Vagina (tissue), 2 donors: ENCODE measurements at places on chromosomes 5 and 9.

DNA sequence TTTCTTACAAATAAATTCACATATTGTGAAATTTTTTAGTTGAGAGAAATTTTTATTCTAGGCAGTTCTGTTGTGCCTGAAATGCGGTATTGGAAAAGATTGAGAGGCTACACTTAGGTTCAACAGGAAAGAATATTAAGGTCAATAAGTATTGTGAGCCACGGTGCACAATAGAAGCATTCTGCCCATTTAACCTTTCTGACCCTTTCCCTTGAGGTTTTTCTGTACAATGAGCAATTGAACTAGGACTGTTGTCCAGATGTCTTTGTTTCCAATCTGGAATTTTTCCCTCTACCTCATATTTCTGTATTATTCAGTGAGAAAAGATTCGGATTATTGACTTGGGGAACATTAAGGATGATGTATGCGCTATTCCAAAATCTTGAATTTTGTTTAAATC, 205.2 kb downstream of the NR3C1 start:
- H3K27me3 ChIP-seq: no peaks in the 10 kb centered on the region
- no peak overlapping the region for H3K4me3 ChIP-seq
- no peak for DNase-seq
- H3K27ac ChIP-seq: no peak overlapping the region
- peaks cover 7% of the 10 kb centered on the region for H3K4me1 ChIP-seq
- H3K36me3 ChIP-seq: no peaks in the 10 kb centered on the region

- H3K27ac ChIP-seq: peak overlapping the region; percentile 72
- H3K4me3 ChIP-seq: peak overlapping the region; percentile 84
- no peaks in the 10 kb centered on the region for H3K27me3 ChIP-seq
- DNase-seq: no peak
- no peaks in the 10 kb centered on the region for H3K36me3 ChIP-seq
Measured at GRCh38 chr5:8456846-8457186, 587.9 kb downstream of the MTRR start.

GRCh38 chr9:113911850-113912557, 35.9 kb downstream of the ZNF618 start:
- DNase-seq: peak; percentile 34
- no peaks in the 10 kb centered on the region for H3K27me3 ChIP-seq
- H3K27ac ChIP-seq: no peak overlapping the region
- no peaks in the 10 kb centered on the region for H3K36me3 ChIP-seq
- H3K4me1 ChIP-seq: peaks cover 27% of the 10 kb centered on the region

DNA sequence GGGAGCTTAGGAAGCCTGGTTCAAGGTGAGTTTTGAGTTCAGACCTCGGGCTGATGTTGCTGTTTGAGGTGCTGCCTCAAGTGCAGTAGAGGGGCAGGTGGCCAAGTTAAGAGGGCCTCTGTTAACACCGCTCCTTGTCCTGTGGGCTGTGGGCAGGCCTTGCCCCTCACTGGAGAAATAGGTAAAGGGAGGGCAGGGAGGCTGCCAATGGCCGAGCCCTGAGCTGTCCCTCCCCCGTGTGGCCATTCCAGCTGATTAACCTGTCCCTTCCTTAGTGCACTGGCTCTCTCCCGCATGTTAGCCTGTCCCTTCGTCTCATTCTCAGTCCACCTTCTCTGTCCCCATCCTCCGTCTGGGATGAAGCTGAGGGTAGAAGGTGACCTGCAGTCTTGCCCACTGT, 21.4 kb downstream of the CNTFR start:
- H3K4me1 ChIP-seq: no peaks in the 10 kb centered on the region
- no peak overlapping the region for H3K27ac ChIP-seq
- no peak overlapping the region for H3K4me3 ChIP-seq
- H3K36me3 ChIP-seq: no peaks in the 10 kb centered on the region
- H3K27me3 ChIP-seq: no peaks in the 10 kb centered on the region
- DNase-seq: no peak

DNA sequence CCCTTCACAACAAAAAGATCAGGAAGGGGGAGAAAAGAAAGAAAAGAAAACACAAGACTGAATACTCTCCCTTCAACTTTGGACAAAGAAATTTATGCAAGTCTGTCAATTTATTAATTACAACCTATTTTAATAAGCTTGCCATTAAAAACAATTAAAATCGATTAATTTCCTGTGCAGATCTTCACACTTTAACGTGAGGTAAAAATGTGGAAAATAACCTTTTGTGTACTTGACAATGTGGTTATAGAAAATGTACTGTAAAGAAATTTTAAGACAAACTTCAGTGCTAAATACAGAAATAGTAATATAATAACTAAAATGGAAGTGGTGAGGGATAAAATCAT, 2.7 kb upstream of the MLLT3 start:
- H3K36me3 ChIP-seq: no peaks in the 10 kb centered on the region
- no peak for DNase-seq
- no peak overlapping the region for H3K27ac ChIP-seq
- no peaks in the 10 kb centered on the region for H3K27me3 ChIP-seq
- H3K4me3 ChIP-seq: peak overlapping the region; percentile 75

- no peaks in the 10 kb centered on the region for H3K36me3 ChIP-seq
- no peak overlapping the region for H3K27ac ChIP-seq
- H3K27me3 ChIP-seq: no peaks in the 10 kb centered on the region
- no peak overlapping the region for H3K4me3 ChIP-seq
- H3K4me1 ChIP-seq: no peaks in the 10 kb centered on the region
Measured at GRCh38 chr5:21802869-21803490, 1050.2 kb downstream of the CDH12 start.

DNA sequence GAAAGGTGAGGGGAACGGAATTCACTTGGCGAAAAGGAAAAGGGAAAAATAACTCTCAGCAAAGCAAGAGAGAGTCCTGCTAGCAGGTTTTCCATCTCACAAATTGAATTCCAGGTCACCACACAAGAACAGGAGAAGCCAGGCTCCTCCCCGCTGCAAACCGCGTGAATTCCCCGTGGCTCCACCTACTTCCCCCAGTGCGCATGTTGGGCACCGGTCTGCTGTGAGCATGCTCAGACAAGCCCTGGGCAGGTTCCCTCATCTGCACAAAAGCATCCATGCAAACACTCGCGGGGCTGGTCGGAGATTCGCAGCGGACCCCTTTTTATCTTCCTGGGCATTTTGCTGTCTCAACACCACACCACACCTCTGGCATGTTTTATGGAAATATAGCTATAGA, 58.5 kb upstream of the S1PR3 start:
- H3K4me3 ChIP-seq: no peak overlapping the region
- no peaks in the 10 kb centered on the region for H3K27me3 ChIP-seq
- no peak overlapping the region for H3K27ac ChIP-seq
- no peaks in the 10 kb centered on the region for H3K36me3 ChIP-seq
- DNase-seq: no peak

DNA sequence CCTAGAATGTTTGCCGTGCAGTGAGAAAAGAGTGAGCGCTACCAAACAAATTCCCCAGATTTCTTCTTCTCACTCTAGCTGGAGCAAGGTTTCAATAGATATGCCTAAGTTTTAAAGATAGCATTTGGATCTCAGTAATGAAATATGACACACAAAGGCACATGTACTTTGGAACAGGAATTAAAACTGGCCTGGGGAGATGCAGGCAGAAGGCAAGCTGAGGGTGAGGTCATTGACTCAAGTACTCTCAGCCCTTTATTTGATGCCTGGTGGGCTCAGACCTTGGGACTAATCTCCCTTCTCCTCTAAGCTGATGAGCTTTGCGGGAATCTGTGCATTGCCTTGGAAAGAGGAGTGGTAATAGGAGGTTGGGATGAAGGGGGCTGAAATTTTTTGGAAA, 323.3 kb upstream of the SLC30A5 start:
- no peaks in the 10 kb centered on the region for H3K27me3 ChIP-seq
- no peak for DNase-seq
- no peaks in the 10 kb centered on the region for H3K36me3 ChIP-seq
- no peaks in the 10 kb centered on the region for H3K4me1 ChIP-seq
- no peak overlapping the region for H3K27ac ChIP-seq

DNA sequence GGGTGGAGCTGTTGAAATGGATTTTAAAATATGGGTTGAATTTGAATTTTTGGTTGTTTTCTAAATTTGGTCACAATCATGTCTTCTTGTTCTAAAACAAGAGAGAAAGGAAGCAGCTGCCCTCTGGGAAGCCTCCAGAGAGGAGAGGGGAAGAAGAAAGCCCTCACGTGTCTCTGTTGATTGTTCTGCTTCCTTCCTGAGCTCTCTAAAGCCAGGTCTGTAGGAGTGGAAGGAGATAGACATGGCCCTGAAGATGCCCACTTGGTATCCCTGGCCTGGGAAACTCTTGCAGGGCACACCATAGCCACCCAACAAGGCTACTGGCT, 59.6 kb downstream of the GALNT12 start:
- no peaks in the 10 kb centered on the region for H3K27me3 ChIP-seq
- H3K4me1 ChIP-seq: peaks cover 55% of the 10 kb centered on the region
- no peak for DNase-seq
- peak overlapping the region; percentile 67 for H3K27ac ChIP-seq
- no peaks in the 10 kb centered on the region for H3K36me3 ChIP-seq

GRCh38 chr5:14790911-14791310, 80.7 kb downstream of the ANKH start:
- no peak overlapping the region for H3K4me3 ChIP-seq
- H3K27me3 ChIP-seq: no peaks in the 10 kb centered on the region
- H3K36me3 ChIP-seq: no peaks in the 10 kb centered on the region
- no peaks in the 10 kb centered on the region for H3K4me1 ChIP-seq
- no peak for DNase-seq

DNA sequence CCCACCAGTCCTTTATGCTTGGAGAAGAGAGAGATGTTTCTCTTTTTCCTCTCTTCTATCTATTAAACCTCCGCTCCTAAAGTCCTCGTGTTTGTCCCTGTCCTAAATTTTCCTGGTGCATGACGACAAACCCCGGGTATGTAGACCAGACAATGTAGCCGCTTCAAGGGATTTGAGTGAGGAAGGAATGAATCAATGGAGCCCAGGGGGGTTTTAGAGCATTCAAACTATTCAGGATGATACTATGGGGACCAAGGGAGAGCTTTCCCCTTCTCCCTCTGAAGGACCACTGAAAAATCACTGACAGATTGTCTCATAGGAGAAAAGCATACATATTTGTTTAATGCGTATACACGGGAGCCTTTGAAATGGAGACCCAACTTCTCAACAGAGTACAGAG, 18.4 kb downstream of the CEL start:
- no peaks in the 10 kb centered on the region for H3K27me3 ChIP-seq
- no peaks in the 10 kb centered on the region for H3K4me1 ChIP-seq
- H3K4me3 ChIP-seq: no peak overlapping the region
- no peaks in the 10 kb centered on the region for H3K36me3 ChIP-seq
- H3K27ac ChIP-seq: no peak overlapping the region

DNA sequence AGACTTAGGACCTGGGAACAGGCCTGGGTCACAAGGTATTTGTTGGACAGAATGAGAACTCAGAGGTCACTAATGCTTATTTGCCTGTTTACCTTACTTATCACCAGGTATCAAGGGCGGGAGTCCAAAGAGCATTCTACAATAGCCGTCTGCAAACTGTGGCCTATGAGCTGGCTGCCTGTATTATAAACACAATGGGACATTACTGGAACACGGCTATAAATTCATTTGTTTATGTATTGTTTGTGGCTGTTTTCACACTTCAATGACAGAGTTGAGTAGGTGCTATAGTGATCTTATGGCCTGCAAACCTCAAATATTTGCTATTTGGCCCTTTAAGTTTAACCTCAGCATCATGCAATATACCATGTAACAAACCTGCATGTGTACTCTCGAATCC, 76.6 kb upstream of the ASTN2 start:
- H3K36me3 ChIP-seq: no peaks in the 10 kb centered on the region
- H3K27ac ChIP-seq: no peak overlapping the region
- no peak for DNase-seq

- H3K4me3 ChIP-seq: no peak overlapping the region
- no peak overlapping the region for H3K27ac ChIP-seq
- DNase-seq: no peak
- no peaks in the 10 kb centered on the region for H3K27me3 ChIP-seq
- no peaks in the 10 kb centered on the region for H3K36me3 ChIP-seq
Measured at GRCh38 chr5:131659290-131659689, 24.3 kb upstream of the RAPGEF6 start.

GRCh38 chr5:90227683-90228082, 181.9 kb downstream of the CETN3 start:
- H3K4me1 ChIP-seq: peaks cover 9% of the 10 kb centered on the region
- no peaks in the 10 kb centered on the region for H3K36me3 ChIP-seq

- peaks cover 81% of the 10 kb centered on the region for H3K4me1 ChIP-seq
- H3K36me3 ChIP-seq: no peaks in the 10 kb centered on the region
Measured at GRCh38 chr5:172852490-172853354, 18.7 kb downstream of the ERGIC1 start.

GRCh38 chr5:132315529-132316067, 21.4 kb downstream of the SLC22A4 start:
- H3K4me3 ChIP-seq: no peak overlapping the region
- no peak for DNase-seq
- H3K27me3 ChIP-seq: no peaks in the 10 kb centered on the region

DNA sequence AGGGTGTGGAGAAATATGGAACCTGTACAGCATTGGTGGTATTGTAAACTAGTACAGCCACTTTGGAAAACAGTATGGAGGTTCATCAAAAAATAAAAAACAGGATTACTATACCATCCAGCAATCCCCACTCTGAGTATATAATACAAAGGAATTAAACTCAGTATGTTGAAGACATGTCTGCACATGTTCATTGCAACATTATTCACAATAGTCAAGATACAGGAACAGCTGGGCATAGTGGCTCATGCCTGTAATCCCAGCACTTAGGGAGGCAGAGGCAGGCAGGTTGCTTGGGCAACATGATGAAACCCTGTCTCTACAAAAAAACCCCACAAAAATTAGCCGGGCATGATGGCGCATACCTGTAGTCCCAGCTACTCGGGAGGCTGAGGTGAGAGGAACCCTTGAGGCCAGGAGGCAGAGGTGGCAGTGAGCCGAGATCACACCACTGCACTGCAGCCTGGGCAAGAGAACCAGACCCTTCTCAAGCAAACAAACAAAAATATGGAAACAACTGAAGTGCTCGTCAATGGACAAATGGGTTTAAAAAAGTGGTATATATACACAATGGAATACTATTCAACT, 63.6 kb downstream of the TMEM174 start:
- H3K27me3 ChIP-seq: no peaks in the 10 kb centered on the region
- no peak overlapping the region for H3K4me3 ChIP-seq
- no peak for DNase-seq
- no peaks in the 10 kb centered on the region for H3K36me3 ChIP-seq
- peaks cover 24% of the 10 kb centered on the region for H3K4me1 ChIP-seq

DNA sequence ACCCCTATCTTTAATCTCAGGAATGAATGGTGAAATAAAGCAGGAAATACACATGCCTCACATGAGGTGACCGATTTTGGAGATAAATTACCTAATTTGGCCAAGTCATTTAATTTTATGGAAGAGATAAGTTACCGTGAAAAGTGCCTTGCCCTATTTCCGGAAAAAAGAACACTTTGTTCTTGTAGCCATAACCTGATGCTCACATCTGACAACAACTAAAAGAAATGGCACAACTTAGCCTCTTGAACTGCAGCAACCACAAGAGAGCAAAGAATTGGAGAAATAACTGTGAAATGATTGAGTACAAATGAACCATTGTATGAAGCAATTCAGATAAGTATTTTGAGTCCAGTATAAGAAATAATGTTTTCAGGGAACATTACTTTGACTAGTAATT, 628.1 kb upstream of the TYRP1 start:
- no peak for DNase-seq
- no peak overlapping the region for H3K4me3 ChIP-seq
- no peaks in the 10 kb centered on the region for H3K27me3 ChIP-seq
- no peaks in the 10 kb centered on the region for H3K4me1 ChIP-seq
- H3K36me3 ChIP-seq: no peaks in the 10 kb centered on the region

GRCh38 chr9:88741335-88741734, 206.4 kb downstream of the NXNL2 start:
- no peak overlapping the region for H3K4me3 ChIP-seq
- DNase-seq: no peak
- no peaks in the 10 kb centered on the region for H3K36me3 ChIP-seq
- peak overlapping the region; percentile 42 for H3K27ac ChIP-seq
- H3K4me1 ChIP-seq: peaks cover 50% of the 10 kb centered on the region
